Activated CD4-positive, CD25-positive, alpha-beta regulatory T cell treated with anti-CD3 and anti-CD28 coated beads, Interleukin-2, amount 50 U/mL, for 16 hours (primary cell): ENCODE measurements at places on chromosomes 13 and 19.

DNA sequence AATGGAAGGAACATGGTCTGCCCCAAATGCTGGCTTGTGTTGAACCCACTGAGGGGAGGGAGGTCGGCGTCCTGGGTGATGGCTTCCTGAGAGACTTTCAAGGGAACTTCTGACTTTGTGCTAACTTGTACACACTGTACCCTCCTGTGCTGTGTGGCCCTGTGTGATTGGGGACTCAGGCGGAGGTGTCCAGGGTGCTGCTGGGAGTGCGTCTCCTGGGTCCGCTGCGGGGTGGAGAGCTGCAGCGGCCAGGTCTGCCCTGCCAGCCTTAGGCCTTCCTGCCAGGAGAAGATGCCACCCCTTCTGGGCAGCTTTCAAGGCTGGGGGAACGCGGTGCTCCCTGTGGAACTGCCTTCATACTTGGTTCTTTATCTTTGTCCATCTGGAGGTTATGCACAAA, 170.1 kb downstream of the URI1 start:
- no peak for DNase-seq

GRCh38 chr19:1622541-1622940, 17.3 kb upstream of the UQCR11 start:
- no peak for DNase-seq

- no peak for DNase-seq
These were observed 20.1 kb downstream of the FGF9 start for GRCh38 chr13:21690955-21691354.

- no peak for DNase-seq
These were observed 15.3 kb downstream of the ZBTB7A start for GRCh38 chr19:4051175-4052101.

DNA sequence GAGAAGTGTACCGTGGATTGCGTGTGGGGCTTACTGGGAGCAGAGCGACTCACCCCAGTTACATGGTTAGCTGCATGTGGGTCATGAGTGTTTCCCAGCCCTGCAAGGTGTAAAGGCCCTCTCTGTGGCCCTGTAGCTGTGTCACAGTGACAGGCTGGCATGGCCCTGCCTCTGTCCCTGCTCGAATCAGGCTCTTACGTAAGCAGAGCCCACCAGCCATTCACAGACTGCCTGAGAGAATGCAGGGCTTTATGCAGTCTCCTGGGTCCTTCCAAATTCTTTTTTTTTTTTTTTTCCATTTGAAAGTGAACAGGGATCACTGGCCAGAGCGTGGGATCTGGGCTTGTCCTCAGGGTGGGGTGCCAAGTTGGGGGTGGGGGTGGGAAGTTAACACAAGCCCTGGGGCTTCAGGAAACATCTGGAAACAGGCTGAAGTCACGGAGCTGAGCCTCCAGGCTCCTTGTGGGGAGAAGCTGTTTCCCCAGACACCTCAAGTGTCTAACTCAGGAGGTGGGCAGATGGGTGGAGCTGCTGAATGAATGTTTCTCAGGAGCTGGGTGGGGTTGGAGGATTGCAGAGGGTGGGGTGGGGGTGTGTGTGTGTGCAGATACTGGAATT, 13.4 kb downstream of the TECR start:
- no peak for DNase-seq

- no peak for DNase-seq
These were observed 123.9 kb downstream of the TUBA3C start for GRCh38 chr13:19057588-19058340.

- no peak for DNase-seq
These were observed 2.5 kb downstream of the PRKCSH start for GRCh38 chr19:11437955-11438354.

GRCh38 chr19:54233941-54234340, 8.6 kb downstream of the LILRA6 start:
- DNase-seq, result no peak

- DNase-seq, result no peak
These were observed 16.8 kb downstream of the CEBPG start for GRCh38 chr19:33390101-33390907.

DNA sequence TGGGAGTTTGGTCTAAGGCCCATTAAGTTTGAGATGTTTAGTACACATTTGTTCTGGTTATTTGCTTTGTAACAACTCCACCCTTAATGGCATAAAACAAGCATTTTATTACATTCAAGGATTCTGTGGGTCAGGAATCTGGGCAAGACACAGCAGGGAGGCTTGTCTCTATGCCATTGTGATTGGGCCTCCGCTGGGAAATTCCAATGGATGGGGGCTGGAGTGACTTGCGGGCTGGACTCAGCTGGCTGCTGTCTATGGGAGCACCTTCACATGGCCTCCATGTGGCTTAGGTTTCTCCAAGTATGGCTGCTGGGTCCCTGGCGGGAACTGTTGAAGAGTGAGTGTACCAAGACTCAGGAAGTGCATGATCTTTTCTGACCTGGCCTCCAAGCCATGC, 159.0 kb downstream of the PAN3 start:
- no peak for DNase-seq

GRCh38 chr13:111584101-111584672, 263.7 kb downstream of the TEX29 start:
- no peak for DNase-seq

- DNase-seq, result no peak
These were observed 19.5 kb downstream of the CHST8 start for GRCh38 chr19:33641261-33641660.

- no peak for DNase-seq
These were observed 66.8 kb downstream of the TUBGCP3 start for GRCh38 chr13:112521073-112521685.

GRCh38 chr19:588093-588740, 1.5 kb upstream of the HCN2 start:
- no peak for DNase-seq

- DNase-seq, result no peak
These were observed 2.9 kb upstream of the PCDH8 start for GRCh38 chr13:52851137-52851962.

GRCh38 chr19:5697022-5697889, 7.2 kb downstream of the RPL36 start:
- no peak for DNase-seq
